Activated T-cell treated with anti-CD3 and anti-CD28 coated beads for 24 hours (primary cell): ENCODE measurements at places on chromosomes 7 and 10.

- DNase-seq, result no peak
These were observed 20.4 kb upstream of the IMPDH1 start for GRCh38 chr7:128430207-128430606.

GRCh38 chr7:129778770-129779601 lies 167.5 kb downstream of the NRF1 start:
- no peak for DNase-seq

- no peak for DNase-seq
These were observed 124.4 kb upstream of the RNF32 start for GRCh38 chr7:156515911-156516790.

GRCh38 chr7:131241386-131241785 lies 86.3 kb upstream of the MKLN1 start:
- no peak for DNase-seq

DNA sequence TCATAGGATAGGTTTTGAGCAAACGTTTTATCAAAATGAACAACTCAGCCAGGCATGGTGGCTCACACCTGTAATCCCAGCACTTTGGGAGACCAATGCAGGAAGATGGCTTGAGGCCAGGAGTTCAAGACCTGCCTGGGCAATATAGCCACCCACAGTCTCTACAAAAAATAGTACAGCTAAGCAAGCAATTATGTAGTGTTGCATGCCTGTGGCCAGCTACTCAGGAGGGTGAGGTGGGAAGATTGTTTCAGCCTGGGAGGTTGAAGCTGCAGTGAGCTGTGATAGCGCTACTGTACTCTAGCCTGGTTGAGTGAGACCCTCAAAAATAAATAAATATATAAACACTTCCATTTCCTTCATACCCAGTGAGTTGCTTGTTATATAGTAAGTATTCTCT lies 67.1 kb downstream of the LSMEM1 start:
- no peak for DNase-seq

DNA sequence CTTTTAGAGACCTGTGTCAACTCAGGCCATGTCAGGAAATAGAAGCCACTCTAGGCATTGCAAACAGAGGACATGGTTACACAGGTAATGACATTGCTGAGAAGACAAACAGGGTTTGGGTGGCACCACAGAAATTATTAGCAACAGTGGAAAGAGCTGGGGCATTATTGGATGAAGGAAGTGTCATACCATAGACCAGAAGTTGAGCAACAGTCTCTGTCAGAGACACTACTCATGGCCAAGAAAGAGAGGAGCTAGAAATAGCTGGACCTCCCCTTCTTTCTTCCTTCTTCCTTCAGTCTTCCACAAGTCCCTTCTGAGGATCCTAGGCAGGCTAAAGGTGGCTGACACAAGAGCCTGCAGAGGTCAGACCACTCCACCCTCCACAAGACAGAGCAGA lies 4.2 kb upstream of the LIPA start:
- no peak for DNase-seq

DNA sequence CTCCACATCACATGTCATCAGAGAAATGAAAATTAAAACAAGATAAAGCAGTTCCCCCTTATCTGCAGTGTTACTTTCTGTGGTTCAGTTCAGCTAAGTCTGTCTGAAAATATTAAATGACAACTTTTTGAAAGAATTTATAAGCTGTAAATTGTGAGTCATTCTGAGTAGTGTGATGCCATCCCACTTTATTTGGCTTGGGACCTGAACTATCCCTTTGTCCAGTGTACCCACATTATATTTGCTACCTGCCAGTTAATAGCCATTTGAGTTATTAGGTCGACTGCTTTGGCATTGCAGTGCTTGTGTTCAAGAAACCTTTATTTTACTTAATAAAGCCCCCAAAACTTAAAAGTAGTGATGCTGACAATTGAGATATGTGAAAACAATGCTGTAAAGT lies 804.2 kb downstream of the ANKRD7 start:
- DNase-seq, result no peak

DNA sequence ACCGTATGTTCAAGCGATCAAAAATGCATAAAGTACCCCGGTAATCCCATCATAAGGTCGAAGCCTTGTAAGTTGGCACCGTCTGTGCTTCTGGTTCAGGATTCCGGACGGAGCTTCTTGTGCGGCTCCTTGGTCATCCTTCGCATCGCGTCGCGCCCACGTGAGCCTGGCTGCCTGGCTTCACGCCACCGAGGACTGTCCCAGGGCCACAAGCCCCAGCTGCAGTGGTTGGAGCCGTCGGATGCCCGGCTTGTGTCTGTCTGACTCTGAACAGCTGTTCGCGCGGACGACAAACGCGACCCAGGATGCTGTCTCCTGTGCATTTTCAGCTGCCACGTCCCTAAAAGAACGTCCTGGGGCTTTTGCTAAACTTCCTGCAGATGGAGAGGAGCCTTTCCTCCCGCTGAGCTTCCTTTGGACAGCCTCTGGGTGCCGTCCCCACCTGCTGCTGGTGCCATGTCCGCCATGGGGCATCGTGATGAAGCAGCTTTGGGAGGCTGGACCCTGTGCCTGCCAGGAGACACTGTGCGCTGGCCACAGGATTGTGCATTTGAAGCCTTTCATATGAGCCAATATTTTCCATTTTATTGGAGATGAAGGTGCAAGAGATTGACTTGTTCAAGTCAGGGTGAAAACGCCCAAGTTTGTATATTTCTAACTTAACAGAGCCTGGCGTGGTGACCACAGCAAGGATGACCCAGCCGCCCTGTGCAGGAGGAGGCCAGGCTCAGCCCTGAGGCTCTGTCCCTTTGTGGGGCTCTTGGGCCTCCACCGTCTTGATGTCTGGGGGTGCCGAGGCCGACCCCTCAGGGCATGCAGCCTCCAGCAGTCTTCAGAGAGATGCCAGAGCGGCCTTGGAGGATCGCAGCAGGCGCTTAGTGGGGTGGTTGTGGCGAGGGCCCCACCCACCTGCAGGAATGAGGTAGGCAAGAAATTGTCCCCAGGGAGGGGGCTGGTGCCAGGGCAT lies 6.7 kb upstream of the JAKMIP3 start:
- no peak for DNase-seq

- DNase-seq, result no peak
These were observed 167.9 kb downstream of the FRMD4A start for GRCh38 chr10:14162629-14163344.

DNA sequence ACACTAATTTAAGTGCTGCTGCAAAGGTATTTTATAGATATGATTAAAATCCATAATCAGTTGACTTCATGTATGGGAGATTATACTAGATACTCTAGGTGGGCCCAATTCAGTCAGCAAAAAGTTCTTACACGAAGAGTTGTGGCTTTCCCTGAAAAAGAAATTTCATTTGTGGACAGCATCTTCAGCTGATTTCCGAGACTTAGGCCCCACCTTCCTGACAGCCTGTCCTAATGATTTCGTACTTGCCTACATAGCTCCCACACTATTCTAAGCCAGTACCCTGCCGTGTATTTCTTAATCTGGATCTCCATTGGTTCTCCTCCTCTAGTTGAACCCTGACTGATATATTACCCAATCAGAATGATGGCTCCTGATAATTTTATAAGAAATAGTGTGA lies 297.9 kb downstream of the EXOC4 start:
- no peak for DNase-seq

DNA sequence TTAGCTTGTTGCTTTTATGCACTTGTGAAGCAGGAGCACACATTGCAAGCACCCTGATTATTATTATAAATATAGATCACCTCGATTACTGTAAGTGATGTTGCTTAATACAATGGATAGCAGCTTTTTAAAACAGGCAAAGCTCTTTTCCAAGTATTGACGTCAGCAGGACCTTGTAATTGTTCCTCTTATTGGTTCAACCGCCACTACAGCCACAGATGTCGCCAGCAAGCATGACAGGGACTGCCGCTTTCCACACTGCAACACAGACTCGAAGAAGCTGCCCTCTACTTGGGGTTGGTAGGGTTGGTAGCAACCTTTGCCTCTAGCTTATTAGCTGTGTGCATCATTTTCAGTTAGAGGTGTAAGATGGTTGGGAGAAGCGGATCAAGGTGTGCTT lies 167.6 kb downstream of the ZNF365 start:
- DNase-seq, result no peak

GRCh38 chr10:22280078-22280477 lies 36.1 kb upstream of the COMMD3 start:
- no peak for DNase-seq

DNA sequence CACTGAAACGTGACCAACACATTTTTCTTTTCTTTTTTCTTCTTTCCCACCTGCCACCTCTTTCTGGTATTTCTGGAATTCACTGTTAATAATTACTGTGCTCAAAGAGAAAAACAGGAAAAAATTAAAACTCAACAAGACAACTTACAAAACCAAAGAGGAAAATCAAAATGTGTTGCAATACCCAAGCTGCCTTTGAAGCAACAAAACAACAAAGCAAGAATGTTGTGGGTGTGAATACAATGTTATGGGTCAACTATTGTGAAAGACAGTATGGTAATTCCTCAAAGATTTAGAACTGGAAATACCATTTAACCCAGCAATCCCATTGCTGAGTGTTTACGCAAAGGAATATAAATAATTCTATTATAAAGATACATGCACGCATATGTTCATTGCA lies 415.1 kb downstream of the GFRA1 start:
- no peak for DNase-seq
